Right lung (tissue), 10 donors: ENCODE measurements at places on chromosomes 12 and 14.

DNA sequence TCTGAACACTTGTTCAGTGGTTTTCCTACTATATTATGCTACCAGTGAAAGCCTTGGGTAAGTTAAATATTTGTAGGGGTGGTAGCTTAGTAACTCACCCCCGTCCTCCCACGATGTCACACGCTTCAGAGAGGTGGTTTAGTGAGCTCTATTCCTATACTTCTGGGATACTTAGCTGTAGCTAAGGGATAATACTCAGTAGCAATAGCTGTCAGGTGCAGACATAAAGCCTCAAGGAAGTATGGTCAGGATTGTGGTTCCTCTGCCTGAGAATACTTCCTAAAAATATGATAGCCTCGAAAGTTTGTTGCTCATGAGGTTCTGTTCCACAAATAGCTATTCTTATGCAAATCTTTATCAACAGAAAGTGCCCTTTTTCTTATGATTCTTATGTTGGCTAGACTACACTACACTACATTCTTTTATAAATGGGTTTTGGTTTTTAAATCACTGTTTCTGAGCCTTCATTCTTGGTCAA lies 11.9 kb downstream of the DLST start:
- DNase-seq: no peak

DNA sequence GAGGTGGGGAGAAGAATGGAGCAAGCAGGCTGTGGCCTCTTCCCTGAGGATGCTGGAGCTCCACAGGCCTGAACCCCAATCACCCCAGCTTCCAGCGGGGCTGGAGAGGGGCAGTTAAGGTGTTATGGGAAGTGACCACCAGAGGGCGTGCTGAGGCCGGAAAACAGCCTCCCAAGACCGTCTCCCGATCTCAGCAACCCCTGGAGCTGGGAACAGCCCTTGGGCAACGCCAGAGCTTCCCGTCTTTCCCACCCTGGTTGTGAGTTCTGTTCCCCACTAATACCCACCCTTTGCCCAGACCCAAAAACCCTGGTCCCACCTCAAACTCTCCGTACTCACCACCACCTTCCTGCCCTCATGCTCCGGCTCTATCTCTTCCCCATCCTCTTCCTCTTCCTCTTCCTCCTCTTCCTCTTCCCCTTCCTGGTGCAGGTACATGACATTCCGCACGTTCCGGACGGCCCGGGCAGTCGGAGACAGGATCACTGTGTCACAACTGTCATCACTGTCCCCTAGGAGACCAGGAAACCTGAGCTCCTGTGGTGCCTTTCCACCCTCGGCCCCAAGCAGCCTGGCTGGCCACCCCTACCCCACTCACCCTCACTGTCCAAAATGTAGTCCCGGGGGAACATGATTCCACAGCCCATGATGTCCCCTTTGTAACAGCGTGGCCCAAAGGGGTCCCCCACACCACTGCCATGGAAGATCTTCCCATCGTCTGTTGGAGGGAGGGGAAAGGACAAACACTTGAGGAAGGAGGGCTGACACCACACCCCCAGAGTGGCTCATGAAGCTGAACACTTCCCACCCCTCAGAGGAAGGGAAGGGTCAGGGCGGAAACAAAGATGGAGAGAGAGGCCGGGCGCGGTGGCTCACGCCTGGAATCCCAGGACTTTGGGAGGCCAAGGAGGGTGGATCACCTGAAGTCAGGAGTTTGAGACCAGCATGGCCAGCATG lies 12.9 kb downstream of the SPRYD3 start:
- DNase-seq: no peak

GRCh38 chr12:65524666-65525065 lies 246.2 kb downstream of the MSRB3 start:
- no peak for DNase-seq

DNA sequence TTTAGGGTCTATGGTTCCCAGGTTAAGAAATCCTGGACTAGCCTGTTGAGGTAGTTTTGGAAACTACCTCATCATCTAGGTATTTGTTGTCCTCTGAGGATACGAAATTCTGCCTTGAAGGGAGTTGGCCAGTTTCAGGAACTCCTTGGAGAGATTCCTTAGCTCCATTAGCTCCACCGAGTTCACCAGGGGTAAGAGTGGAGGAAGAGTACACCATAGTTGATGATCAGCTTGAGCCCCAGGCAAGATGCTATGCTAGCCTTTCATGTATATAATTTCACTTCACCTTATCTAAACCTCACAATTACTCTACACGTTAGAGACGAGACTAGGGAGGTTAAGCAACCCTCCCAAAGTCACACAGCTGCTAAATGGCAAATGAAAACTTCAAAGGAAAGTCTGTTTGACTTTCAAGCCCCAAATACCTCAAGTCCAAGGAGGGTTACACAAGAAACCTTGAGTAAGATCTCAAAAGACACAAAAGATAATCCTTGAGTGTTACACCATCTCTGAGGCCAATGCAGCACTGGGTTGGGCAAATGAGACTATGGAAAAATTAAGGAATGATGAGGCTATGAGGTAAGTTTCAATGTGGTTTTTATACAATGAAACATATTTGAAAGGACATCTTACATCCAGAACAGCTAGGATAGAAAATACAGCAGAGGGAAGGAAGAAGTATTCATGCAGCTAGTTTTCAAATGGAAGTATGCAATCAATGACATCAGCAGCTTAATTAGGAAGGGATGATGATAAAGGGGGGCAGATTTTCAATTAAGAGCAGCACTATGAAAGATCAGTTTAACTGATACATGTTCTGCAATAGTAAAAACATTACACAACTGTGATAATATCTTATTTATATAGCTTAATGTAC lies 97.2 kb upstream of the KRAS start:
- DNase-seq: no peak

GRCh38 chr12:114698566-114699163 lies 14.7 kb upstream of the TBX3 start:
- no peak for DNase-seq
